ENCODE measurements at places on chromosomes 12 and 14.
A peak's percentile ranks its signal among the peaks of the same experiment; 100 is the strongest.

- no peak for DNase-seq
Observed at GRCh38 chr12:19869413-19869812, 430.1 kb downstream of the AEBP2 start.

DNA sequence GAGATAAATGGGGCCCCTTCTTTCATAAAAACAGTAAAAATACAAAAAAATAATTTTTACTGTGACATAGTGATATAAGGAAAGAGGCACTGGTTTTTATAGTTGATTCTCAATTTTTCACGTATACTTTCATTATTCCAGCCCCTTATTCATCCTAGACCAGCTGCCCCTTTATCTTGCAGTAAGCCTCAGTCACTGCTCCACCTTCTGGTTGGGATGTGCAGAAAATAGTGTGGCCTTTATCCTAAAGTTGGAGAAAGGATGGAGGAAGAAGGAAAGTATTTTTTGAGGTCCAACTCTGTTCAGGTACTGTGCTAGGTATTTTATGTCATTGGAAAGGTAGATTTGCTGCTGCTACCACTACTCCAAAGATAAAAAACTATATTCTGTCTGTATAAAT is 172.7 kb downstream of the ANO6 start:
- DNase-seq, result peak; percentile 67

- no peak for DNase-seq
Observed at GRCh38 chr12:108234158-108234557, 105.0 kb downstream of the CMKLR1 start.

DNA sequence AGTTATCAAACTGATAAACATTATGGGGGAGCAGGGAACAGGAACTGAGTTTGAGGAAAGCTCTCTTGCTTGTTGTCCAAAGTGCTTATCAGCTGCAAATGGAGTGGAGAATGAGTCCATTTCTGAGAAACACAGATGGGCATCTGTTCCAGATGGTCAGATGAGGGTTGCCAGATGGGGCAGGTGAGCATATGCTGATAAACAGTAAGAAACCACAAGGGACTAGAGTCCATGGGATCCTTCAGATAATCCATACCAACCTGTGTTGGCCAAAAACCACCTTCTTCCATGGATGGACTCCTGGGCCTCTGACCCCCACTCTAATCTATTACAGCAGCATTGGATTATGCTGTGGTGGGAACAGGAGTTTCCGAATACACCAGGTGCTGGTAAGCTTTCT is 38.3 kb downstream of the GNS start:
- DNase-seq, result no peak

DNA sequence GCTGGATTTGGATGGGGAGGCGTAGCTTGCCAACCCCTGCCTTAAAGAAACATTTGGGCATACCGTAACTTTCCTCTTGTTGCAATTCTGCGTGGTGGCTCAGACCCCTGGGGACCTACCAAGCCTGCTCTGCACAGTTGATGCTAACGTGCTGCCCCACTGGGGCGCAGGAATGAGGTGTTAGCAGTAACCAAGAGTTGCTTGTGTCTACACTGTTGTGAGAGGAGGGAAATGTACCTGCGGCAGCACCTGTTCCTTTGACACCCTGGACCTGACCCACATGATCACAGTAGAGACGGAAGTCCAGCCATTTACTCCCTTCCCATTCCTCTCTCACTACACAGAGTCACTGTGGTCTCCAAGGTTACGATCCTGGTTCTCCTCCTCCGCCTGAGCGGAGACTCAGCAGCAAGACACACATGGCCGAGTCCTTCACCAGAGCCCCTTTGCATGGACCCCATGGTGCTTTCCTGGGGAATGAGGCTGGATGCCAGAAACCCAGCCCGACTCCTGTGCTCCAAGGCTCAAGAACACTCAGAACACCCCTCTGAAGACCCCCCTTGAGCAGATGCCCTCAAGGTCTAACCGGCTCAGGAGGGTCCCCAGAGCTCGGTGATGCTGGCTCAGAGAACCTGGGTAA is 84.8 kb downstream of the FBXL14 start:
- no peak for DNase-seq

GRCh38 chr14:69909826-69910550 is 30.8 kb downstream of the SMOC1 start:
- DNase-seq, result no peak

- DNase-seq, result no peak
Observed at GRCh38 chr12:6959058-6959804, 8.1 kb downstream of the PTPN6 start.

GRCh38 chr12:6765634-6766581 is at the start of gene PTMS:
TSS of gene PTMS (plus strand) at chr12:6766363. CDS start at chr12:6766706, 343 bp downstream.
- DNase-seq, result peak; percentile 99

- DNase-seq, result no peak
Observed at GRCh38 chr12:114740448-114740847, 56.5 kb upstream of the TBX3 start.

GRCh38 chr12:118607831-118608230 is 231.5 kb downstream of the SUDS3 start:
- DNase-seq, result no peak

DNA sequence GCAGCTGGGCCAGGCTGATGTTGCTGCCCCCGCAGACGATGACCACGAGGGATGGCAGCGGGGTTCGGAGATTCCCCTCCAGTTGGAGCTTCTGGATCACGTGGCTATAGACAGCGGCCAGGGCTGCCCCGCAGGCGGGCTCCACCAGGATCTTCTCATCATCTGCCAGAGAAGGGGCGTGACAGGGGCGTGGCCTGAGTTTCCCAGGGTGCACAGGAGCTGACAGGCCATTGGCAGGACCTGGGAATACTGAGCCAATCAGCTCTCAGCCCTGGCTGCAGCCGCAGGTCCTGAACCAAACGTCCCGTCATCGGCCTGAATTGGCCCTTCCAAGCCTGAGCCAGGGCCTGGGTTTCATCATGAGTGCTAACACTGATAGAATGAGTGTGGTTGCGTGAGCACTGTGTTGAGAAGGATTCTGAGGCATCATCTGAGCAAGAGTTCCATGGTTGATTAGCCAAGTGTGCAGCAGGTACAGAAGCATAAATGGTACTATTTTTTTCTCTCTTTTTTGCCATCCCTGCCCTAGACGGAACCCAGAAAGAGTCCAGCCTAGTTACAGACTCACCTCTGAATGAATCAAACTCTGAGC is 10.6 kb downstream of the SDS start:
- peak; percentile 76 for DNase-seq

DNA sequence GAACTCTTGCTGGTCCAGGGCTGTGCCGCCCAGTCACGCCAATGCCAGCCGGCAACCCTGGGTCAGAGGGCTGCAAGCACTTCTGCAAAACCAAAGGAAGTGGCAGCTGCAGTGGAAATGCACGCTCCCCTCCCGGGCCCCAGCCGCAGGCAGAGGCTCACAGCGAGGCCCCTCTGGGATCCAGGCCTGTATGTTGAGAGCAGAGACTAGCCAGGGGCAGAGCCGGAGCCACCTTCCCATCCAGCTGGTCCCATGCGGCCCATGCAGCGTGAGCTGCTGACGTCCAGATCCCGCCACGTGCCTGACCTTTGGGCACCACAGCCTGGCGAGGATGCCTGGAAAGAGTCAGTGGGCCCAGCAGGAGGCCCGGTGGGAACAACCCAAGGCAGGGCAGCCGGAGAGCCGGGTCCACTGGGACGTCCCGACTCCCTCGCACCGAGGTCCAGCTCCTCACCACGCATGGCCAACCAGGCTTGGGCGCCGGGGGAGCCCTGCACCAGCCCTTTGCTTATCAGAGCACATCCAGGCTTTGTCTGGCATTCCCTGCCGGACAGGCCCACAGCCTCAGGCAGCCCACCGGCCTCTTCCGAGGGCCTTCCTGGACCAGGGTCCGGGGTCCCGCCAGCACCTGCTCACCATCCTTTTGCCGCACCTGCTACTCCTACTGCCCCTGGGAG is 4.3 kb downstream of the GPR132 start:
- no peak for DNase-seq

GRCh38 chr12:120836114-120836684 is 68.0 kb downstream of the SPPL3 start:
- no peak for DNase-seq

DNA sequence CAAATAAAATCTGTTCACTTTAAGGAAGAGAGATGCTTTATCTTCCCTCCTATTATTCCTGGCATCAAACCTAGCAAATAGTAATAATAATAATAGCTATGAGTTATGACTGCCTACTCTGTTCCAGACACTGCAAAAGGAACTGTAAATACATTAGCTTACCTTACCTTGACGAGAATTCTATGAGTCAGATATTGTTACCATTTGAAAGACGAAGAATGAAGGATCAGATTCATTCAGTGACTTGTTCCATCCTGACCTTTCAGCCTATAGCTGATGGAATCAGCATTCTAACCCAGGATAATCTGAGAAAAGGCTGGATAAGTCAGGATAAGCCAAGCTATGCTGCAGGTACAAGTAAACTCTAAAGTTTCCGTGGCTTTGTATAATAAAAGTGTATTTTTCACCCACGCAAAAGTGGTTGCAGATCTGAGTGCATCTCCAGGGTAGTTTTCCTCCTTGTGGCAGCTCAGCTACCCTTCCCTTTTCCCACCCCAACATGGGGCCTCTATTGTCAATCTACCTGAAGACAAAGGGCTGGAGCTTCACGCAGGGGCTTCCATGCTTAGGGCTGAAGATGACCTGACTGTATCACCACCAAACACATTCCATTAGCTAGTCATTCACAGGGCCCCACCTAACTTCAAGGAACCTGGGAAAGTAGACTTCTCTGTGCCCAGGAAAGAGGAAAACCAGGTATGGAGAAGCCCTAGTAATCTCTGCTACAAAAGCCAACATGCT is 57.2 kb upstream of the CCND2 start:
- no peak for DNase-seq

DNA sequence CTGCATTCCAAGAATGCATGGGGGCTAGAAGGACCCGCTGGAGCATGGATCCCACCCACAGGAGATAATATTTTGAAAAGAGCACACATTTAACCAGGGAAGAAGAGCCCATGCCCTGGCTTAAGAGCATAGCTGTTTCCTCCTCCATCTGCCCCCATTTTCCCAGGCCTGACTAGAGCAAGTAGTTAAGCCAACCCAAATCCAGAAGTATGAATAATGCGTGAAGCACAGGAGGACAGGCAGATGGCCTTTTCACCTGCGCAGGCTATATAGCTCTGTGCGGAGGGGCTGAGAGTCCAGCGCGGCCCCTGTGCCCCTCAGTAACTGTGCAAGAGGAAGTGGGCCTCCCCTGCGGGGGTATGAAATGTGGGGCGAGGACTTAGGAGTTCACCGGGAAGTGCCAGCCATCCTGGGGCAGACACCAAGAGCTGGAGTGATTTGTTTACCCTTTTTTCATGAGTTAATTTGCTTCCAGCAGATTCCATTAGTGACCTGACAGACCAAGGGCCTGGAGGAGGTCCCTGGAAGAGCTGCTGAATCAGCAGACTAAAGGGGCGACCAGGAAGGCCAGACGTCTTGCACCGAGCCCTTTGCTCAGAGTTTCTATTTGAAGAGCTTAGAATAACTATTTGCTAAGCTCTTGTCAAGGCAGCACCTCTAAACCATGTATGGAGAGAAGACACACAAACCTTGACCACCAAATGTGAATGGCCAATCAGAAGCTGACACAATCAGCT is 37.2 kb downstream of the DPF3 start:
- no peak for DNase-seq
